K562 (cell line): ENCODE measurements at places on chromosomes 3 and 15.

GRCh38 chr15:55819397-55820034, 76.6 kb upstream of the PRTG start:
- no peak for DNase-seq

DNA sequence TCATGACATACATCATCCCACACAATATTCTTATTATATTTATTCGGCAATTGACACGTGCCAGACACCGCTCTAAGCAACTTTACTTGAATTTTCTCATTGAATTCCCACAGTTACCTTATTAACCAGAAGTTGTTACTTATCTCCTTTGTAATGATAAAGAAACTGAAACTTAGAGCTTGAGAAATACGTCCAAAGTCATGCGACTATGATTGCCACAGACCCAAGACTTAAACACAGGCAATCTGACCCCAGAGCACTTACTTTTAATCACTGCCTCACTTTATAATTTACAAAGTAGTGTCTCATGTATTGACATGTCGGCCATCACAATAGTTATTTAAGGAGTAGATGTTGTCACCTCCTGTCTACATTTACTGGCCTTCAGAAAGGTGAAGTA, 64.7 kb downstream of the ATP13A4 start:
- no peak for DNase-seq

DNA sequence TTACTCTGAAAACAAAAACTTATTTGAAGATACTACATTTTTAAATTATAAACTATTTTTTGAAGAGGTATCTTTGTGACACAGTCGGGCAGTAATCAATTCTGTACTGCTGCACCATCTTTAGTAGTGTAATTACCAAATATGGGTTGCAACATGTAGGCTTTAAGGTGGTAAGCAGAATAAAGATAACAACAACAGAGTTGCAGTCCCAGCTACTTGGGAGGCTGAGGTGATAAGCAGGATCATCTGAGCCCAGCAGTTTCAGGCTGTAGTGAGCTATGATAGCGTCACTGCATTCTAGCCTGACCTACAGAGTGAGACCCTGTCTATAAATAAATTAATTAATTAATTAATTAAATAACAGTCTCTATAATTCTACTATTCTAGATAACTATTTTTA, 6.0 kb downstream of the PLOD2 start:
- DNase-seq: no peak

DNA sequence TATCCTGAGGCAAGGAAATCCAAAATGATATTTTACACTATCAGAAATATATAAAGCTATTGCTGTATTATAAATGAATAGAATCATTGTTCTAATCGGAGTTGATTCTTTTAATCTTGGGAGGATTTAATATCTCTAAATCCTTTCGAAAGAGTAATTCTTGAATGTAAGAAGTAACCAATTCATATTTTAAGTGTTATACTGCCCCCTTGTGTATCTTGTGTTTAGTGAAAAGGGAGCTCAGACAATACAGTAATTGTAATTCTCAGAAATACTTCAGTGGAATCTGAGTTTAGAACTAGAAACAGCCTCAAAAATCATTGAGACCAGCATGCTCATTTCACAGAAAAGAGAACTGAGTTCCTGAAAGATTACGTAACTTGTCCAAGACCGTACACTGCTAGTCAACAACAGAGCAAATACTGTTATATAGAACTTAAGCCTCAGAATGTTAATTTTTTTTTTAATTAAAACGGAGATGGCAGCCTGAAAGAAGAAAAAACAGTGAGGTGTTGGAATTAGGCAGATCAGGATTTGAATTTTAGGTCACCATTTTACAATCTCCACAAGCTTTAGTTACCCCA, 42.9 kb downstream of the PLCH1 start:
- peak; percentile 24 for DNase-seq

GRCh38 chr15:65893060-65893459, 23.8 kb downstream of the RAB11A start:
- no peak for DNase-seq

DNA sequence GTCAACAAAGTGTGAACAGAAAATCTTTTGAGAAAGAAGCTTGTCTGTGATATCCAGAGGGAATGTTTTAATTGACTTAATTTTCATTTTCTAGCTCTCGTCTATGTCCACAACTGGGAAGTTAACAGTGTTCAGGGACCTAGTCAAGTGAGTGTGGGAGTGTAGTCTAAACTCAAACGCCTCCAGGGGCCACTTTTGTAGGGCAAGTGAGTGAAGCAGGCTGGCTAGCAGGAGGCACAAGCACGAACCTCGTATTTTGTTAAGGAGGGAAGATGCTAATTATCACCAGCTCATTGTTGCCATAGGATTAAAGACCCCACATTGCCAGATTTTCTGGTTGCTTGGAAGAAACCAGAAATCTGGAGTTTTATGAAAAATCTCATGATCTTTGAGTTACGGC, 135.8 kb downstream of the CPNE4 start:
- no peak for DNase-seq

GRCh38 chr15:85625856-85626255, 168.9 kb downstream of the KLHL25 start:
- no peak for DNase-seq

DNA sequence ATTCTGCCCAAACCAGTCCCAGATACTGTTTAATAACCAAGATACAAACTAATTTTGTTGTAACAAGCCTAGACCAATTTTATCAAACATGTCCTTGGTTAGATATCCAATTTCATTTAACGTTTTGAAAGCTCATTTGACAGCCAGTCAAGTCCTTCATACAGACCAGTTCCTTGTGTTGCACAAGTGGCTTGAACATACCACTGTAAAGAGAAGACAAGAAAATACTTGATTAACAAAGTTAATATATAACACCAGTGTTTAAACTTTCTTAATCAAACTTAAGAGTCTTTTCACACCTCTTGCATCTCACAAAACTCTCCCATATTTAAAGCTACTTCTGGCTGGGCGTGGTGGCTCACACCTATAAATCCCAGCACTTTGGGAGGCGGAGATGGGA, 16.0 kb downstream of the PDE12 start:
- no peak for DNase-seq

DNA sequence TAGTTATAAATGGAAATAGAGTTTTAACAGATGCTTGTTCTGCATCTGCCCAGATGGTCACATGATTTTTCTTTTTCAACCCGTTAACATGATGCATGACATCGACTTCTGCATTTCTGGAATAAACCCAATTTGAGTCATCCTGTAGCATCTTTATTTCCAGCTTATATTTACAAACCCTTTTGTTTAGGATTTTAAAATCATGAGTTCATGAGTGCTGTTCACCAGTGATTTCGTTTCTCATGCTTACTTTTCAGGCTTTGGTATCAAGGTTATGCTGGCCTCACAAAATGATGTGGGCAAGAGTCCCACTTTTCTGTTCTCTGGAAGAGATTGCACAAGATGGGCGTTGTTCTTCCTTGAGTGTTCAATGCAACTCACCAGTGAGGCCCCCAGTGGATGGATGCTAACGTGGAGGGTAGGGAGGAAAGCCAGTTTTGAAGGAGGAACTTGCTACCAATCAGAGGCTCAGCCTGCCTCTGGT, 5.2 kb downstream of the HRH1 start:
- DNase-seq: no peak

DNA sequence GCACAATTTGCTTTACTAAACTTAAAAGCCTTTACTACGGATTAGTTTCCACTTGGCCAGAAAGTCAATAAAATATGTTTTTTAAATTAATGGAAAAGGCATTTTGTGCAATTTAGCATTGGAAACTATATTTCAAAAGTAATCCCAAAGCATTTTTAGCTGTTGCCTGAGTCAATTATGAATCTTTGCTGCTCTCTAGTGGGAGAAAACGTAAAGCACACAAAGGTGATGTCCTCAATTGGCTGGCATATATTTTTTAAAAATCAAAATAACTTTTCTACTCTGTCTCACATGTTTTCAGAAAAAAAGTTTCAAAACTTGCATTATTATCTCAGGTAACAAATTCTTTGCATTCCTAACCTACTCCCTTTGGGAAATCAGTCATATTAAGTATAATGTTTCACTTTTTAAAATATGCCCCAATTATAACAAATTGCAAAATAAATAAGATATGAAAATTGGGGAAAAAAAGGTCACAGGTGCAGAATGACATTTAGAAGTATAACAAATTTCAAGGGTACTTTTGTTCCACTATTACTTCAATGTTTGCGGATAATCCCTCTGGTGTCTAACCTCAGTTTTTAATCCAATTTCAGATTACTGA, 47.2 kb upstream of the TEX55 start:
- DNase-seq: peak; percentile 19

- DNase-seq: no peak
Observed at GRCh38 chr15:77818484-77819047, 185.9 kb upstream of the LINGO1 start.

GRCh38 chr3:196629228-196629627, 10.3 kb upstream of the NRROS start:
- DNase-seq: no peak

GRCh38 chr3:28824316-28824715, 456.6 kb upstream of the RBMS3 start:
- DNase-seq: no peak

DNA sequence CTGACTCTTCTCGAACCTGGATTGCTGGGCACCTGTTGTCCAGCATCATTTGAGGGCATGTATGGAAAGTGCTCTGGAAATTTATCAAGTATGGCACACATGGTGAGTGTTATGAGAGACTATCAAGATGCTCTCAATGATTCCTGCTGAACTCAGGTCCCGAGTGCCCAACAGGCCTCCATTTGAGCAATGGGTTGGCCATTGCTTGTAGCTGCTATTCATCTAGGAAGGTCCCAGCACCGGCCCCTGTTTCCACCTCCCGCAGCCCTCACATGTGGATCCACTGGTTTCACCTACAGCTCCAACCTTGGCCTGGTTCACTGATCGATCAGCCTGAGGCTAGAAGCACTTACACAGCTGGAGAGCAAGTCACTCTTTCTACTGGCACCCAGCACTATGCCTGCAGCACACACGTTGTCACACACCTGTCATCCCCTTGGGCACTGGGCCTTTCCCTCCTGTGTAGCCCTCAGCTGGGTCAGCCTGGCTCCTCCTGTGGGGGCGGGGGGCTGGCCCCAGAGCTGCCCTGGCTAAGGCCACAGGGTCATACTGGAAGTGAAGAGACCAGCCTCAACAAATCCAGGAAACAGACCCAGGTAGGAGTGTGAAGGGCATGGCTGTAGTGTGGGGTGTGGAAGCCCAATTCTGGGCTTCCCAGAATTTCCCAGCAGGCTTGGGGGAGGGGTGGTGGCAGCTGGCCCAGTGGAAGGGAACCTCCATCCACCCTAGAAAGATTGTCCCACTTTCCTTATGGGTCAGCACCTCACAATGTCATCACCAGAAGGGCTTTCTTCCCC, 41.7 kb upstream of the SMAD3 start:
- no peak for DNase-seq

GRCh38 chr15:63447017-63447676, 57.2 kb upstream of the USP3 start:
- DNase-seq: no peak

- DNase-seq: no peak
Observed at GRCh38 chr3:74515451-74515850, 99.0 kb downstream of the CNTN3 start.

GRCh38 chr3:45799586-45799985, 3.2 kb upstream of the SLC6A20 start:
- no peak for DNase-seq

DNA sequence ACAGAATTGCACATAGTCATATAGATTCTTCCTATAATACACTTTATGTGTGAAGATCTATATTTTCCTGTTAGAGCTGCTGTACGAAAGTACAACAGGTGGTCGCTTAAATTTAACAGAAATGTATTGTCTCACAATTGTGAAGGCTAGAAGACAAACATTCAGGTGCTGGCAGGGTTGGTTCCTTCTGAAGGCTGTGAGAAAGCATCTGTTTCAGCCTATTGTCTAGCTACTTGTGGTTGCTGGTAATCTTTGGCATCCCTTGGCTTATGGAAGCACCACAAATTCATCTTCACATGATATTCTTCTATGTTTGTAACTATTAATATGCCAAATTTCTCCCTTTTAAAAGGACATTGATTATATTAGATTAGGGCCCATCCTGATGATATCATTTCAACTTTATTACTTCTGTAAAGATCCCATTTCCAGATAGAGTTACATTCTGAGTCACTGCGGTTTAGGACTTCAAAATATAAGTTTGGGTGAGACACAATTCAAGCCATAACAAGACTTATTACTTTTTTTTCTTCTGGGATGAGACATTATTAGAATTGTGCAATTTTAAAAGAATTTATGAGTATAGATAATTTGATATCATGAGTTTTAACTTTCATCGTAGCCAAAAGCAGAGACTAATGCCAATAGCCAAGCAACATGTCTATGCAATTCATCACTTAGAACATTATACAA, 248.1 kb upstream of the BCHE start:
- no peak for DNase-seq

DNA sequence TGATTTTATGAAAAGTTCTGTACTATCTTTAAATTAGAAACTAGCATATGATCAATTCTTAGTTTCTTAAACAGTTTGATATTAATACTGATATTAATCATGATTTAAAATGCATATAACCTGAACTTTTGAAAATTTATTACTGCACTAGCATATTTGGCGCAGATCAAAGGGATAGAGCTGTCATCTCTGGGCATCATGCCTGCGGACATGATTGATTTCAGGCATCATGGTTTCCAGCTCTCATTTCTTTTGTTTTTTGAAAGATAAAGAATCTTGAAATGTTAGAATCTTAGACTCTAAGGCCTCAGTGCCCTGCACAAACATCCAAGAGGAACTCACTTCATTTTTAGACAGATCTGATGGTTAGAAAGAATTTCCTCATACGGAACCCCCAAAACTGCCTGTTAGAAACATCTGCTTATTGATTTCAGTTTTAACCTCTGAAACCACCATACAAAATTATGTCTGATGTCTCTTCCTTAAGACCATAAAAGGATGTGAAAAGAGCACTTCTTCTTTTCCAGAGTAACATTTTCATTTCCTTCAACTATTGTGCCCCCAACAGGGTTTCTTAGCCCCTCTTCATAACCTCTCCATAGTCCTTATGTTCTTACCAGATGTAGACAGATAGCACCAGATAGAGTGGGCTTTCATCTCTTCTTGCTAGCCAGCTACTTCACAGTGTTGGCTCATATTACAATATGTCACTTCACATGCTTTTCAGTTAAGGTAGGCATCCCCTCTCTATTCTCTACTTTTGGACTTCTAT, 110.8 kb downstream of the BBX start:
- DNase-seq: no peak

DNA sequence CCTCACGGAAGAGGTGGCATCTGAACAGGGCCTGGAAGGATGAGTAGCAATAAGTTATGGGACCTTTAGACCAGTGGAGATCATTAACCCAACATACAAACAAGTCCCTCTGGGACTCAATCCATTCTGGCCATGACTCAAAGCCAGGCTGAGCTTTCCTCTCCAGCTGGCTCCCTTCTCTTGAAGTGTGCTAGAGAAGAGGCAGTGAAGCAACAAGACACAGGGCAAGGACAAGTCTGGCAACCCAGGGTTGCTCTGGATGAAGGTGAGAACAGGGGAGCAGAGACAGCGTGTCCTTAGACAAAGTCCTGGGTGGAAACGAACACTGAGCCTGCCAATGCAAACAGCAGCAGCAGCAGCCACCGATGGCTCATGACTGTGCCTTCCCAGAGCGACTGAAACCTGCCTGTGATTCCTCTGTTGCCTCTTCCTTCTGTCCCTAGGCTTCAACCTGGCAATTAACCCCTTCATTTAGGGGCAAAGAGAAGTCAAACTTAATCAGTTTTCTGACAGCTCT, 86.8 kb downstream of the BDH1 start:
- DNase-seq: no peak
